ENCODE measurements at places on chromosomes 12 and 14.

DNA sequence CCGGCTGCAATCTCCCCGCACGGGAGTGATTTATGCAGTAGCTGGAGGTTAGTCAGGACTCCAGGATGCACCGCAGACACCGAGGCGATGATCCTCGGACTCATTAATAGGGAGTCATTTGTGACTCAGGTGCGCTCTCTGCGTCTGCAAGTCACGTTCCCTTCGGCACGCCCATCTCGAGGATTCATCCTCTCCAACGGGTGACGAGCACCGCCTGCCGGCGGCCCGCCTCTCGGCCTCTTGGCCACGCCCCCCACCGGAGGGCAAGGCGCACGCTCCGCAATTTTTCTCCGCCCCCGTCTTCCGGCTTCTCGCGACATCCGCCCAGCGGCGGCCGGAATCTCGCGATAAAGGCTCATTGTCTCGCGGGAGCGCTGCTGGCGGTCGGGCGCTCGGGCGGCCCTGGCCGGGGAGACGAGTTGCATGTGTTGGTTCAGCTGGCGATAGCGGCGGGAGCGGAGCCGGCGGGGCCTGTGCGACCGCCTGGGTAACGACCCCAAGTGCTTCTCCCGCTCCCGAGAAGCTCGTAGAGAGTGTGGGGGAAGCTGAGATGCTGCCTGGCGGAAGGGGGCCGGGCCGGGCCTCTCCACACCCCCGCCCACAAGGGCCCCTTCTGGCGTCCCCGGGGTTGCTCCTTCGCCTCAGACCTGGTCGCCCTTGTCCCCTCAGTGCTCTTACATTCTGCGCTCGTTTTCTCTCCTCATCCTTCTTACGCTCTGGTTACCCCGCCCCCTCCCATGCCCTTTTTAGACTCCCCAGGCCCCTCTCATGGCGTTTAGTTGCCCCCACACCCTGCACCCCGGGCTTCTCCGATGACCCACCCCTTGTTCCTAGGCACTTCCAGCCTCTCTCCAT is at the start of gene DENR:
TSS of gene DENR (plus strand) at position 361 of the 855 bp plus-strand sequence. CDS start 878 bp downstream, outside the sequence.
- DNase-seq = peak; percentile 94

- no peak for DNase-seq
Observed at GRCh38 chr14:73392329-73393257, 65.8 kb downstream of the NUMB start.

DNA sequence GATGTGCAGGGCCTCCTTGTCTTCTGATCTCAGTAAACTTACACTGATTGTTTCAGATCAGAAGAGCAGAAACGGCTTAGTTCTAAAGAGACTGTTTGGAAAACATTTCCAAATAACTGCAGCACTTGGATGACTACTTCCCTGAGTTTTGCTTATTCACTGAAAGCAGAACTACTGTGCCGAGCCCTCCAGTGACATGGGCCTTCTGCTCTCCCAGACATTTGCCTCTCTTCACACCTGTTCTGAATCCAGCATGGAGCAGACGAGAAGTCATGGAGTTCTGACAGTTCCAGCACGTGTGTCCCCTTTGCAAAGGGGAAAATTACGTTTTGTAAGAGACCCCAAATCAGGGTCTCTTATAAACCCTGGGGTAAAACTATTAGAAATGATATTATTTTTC is 31.4 kb downstream of the ETNK1 start:
- no peak for DNase-seq

DNA sequence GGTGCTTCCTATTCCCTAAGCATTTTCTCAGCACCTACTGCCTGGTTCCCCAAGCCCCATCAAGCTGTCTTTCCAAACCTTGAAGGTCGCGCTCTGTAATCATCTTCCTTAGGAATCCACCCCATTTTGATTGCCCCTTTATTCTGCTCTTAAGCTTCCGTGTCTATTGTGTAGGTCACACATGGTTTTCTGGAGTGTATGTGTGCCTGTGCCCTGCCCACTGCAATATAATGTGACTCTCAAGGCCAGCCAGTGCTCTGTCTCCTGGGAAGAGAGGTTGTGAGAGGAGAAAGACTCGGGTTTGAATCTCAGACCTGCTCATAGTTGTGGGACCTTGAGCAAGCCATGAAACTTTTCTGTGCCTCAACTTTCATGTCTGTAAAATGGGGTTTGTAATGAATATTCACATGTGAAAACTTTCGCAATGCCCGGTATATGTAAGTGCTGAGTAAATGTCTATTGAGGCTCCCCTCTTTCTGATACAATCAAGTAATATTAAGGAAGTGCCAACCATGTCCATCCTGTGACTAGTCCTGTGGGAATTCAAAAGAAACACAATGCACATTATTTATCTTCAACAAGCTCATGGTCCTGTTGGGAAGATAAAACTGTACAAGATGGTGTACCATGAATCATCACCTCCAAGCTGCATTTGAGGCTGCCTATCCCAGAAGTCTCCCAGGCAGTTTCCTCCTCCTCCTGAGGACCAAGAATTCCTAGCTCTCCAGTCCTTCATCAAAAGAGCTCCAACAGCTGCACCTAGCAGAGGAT is 774 bp upstream of the KRT75 start:
- no peak for DNase-seq

DNA sequence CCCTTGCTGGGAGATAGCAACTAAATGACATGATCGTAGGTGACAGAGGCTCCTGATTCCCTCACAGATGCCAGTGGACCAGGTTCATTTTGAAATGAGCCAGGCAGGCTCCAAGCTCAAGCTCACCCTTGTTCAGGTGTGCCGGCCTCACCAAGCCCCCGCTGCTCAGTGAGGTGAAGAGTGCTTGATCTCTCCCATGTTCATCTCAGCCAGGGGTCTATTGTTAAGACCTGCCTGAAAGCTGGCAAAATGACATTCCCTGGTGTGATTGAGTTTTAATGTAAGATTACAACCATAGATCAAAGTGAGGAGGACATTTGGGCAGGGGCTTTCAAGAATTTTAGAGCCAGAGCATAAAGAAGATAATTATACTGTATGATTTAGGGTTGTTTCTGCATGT is 497.9 kb downstream of the EGLN3 start:
- DNase-seq = no peak

DNA sequence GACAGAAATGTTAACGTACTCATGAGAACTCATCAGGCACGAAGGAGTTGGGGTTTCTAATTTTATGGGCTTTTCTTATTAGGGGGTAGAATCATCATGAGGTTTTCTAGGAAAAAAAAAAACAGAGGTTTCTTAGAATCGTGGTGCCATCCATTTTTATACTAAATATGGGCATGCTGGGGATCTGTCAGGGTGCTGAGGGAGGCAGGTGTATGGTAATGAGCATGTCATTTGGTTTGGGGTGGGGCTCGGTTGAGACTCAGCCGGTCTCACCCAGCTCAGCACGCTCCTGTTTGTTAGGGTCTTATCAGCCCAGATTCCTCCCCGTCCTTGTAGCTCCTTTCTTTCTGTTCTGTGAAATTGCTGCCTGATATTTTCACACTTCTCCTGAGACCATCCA is 98.2 kb downstream of the DICER1 start:
- DNase-seq = no peak

GRCh38 chr12:50547742-50548141 is 43.0 kb downstream of the DIP2B start:
- no peak for DNase-seq

- no peak for DNase-seq
Observed at GRCh38 chr12:114025935-114026334, 59.8 kb upstream of the RBM19 start.

DNA sequence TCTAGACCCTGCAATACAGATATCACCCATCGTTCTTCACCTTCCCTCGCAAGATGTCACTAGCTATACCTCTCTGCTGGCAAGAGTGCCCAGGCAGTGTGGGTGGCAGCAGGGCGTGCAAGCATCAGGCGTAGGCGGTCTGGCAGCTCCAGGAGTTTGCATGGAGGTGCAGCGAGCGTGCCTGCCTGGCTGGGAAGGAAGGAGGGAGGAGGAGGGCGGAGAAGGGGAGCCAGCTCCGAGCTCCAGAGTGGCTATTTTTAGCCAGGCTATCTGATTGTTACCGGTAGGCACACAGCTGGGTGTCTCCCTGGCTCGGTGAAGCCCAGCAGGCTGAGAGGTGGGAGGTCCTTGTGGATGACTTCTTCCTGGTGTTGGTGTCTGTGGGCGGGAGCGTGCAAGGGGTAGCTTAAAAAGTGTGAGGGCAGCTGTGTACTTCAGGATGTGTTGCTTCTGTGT is 6.2 kb downstream of the FOXJ2 start:
- peak; percentile 28 for DNase-seq

DNA sequence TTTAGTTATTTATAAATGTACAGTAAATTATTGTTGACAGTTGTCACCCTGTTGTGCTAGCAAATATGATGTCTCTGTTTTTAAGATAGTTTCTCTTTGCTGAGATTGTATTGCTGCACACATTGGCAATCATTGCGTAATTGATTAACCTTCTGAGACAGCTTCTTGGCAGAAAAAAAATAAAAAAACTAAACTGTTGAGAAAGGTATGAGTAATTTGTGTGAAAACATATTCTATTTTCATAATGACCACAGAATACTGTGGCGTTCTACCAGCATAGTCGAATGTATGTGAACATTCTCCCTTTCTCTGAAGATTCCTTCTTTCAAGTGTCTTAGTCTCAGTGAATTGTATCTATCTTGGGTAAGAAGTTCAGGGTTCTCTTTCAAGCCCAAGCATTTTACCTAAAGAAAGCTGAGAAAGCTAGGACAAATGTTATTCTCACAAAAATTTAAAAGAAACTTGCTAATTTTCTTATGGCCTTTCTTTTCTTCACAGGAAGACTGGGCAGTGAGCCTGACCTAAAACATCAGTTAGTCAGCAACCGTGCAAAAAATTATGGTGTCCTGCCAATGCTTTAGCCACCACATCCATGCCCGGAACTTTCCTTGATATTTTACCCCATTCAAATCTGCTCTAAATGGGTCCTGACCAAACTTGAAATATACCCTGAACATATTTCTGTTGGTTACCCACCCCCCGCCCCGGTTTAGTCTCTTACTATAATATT is 69.0 kb upstream of the REP15 start:
- no peak for DNase-seq

- no peak for DNase-seq
Observed at GRCh38 chr14:50762931-50763300, 68.0 kb downstream of the NIN start.

- DNase-seq = no peak
Observed at GRCh38 chr12:127054531-127054930, 1212.4 kb upstream of the TMEM132C start.

- no peak for DNase-seq
Observed at GRCh38 chr12:101019667-101020066, 190.4 kb downstream of the SLC5A8 start.

DNA sequence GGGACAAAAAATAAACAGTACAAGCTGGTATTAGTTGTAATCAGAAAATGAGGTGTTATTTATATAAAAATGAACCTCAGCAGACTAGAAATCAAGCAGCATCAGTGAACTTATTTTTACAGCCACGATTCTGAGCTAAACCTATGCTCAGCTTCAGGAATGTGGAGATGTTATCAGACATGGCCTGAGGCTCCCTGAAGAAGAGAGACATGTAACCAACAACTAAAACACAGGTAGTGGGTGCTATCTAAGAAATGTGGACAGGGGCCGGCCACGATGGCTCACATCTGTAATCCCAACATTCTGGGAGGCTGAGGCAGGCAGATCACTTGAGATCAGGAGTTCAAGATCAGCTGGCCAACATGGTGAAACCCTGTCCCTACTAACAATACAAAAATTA is 534.3 kb downstream of the VRK1 start:
- DNase-seq = no peak

DNA sequence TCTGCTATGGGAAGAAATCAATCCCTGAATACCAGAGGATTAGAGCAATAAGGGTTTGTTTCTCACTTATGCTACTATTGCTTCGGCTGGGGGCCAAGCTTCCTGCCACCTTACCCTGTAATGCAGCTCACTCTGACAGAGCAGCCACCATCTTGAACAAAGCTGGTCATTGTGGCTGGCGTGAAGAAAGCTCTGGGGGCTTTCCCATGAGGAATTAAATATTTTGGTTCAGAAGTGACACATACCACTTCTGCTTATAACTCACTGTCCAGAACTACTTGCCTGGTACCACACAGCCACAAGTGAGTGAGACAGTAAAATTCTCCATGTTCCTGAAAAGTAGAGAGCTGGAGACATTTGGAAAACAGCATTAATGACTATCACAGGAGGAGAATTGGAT is 82.6 kb downstream of the GALNT8 start:
- DNase-seq = no peak

DNA sequence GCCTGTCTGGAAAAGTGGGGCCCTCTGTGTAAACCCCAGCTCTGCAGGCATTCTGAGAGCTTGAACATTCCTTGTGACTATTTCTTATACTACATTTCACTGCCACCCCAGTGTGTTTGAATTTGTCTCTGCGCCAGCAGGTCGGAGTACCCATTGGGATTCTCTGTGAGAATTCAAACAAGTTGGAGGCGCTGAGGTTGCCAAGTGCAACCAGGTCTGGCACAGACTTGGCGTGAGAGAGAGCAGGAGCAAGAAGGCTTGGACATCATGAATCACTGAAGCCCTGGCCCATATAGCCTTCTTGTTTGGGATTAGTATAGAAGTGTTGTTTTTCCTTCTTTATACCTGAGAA is 33.0 kb upstream of the ATP2A2 start:
- no peak for DNase-seq

DNA sequence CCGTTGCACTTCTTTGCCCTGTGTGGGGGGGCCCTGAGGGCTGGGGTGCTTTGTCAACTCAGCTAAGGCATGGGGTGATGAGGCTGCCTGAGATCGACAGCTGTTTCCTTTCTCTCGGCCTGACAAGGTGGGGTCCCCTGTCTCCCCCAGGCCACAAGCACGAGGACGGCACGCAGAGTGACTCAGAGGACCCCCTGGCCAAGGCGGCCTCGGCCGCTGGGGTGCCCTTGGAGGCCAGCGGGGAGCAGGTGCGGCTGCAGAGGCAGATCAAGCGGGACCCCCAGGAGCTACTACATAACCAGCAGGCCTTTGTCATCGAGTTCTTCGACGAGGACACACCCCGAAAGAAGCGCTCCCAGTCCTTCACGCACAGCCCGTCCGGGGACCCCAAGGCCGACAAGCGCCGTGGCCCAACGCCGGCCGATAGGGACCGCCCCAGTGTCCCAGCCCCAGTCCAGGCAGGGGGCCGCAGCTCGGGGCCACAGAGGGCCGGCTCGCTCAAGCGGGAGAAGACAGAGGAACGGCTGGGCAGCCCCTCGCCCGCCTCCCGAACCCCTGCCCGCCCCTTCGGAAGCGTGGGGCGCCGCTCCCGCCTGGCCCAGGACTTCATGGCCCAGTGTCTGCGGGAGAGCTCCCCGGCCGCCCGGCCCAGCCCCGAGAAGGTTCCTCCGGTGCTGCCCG is 18.8 kb downstream of the CEP170B start:
- DNase-seq = no peak

- DNase-seq = no peak
Observed at GRCh38 chr12:94832105-94832504, 171.4 kb downstream of the NDUFA12 start.

- no peak for DNase-seq
Observed at GRCh38 chr14:90153429-90153828, 91.6 kb downstream of the KCNK13 start.
